ENCODE measurements at places on chromosomes 2 and 18. TPM values are rescaled to one million over a fixed set of nuclear protein-coding genes. Genes with fewer than 3 reads are reported as not detected.

DNA sequence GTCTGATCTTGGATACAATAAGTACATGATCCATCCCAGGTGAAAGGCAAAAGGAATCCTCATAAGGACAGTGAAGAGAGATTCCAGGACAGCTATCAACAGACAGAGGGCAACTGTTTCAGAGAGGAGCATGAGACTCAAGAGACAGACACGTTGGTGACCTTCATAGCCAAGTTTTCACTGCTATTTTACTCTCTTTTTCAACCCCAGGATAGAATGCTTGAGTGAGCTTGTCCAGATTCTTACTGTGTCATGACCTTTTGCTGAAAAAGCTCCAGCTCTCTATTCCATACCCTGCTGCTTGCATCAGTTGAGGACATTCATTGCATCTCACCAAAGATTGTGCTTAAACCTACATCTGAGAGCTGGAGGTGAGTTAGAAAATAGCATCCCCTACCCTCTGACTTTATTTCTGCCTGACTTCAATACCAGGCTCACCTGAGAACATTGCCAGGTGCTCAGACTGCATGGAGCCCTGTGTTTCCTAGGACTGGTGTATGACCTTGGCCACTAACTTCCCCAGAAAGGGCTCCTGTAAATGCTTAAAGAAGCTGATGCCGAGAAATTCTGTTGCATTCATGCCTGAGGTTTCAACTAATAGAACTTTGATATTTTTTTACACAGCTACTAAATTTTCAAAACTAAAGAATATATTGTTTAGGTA, 70.4 kb upstream of the TMEM17 start:
- H3K4me3 ChIP-seq = no peak overlapping the region
- no peak overlapping the region for H3K27ac ChIP-seq
- peaks cover 18% of the 10 kb centered on the region for H3K27me3 ChIP-seq
- DNase-seq = no peak

GRCh38 chr2:171056307-171056706, 104.4 kb downstream of the TLK1 start:
- peaks cover 48% of the 10 kb centered on the region for H3K36me3 ChIP-seq
- no peak for DNase-seq
- H3K27ac ChIP-seq = no peak overlapping the region
- H3K4me3 ChIP-seq = no peak overlapping the region
- no peaks in the 10 kb centered on the region for H3K27me3 ChIP-seq
- H3K4me1 ChIP-seq = no peaks in the 10 kb centered on the region

- no peak overlapping the region for H3K4me3 ChIP-seq
- no peaks in the 10 kb centered on the region for H3K36me3 ChIP-seq
- H3K27me3 ChIP-seq = no peaks in the 10 kb centered on the region
- H3K4me1 ChIP-seq = no peaks in the 10 kb centered on the region
Observed at GRCh38 chr2:30655211-30655610, 152.0 kb downstream of the CAPN13 start.

DNA sequence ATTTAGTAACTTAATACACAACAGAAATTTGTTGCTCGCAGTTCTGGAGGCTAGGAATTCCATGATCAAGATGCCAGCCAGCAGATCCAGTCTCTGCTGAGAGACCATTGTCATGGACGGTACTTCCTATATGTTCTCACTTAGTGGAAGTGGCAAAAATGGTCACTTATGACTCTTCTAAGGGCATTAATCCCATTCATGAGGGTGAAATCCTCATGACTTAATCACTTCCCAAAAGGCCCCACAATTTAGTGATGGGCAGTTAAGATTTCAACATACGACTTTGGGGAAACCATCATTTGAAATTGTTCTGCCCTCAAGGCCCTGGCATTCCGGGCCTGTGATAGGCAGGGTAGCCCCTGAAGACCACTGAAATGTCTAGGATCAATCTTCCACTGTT, 23.0 kb downstream of the BZW1 start:
- no peaks in the 10 kb centered on the region for H3K4me1 ChIP-seq
- no peak overlapping the region for H3K27ac ChIP-seq
- no peak for DNase-seq
- no peak overlapping the region for H3K4me3 ChIP-seq
- peaks cover 3% of the 10 kb centered on the region for H3K36me3 ChIP-seq

- no peak for DNase-seq
- no peaks in the 10 kb centered on the region for H3K4me1 ChIP-seq
- no peak overlapping the region for H3K27ac ChIP-seq
- no peaks in the 10 kb centered on the region for H3K27me3 ChIP-seq
- peaks cover 2% of the 10 kb centered on the region for H3K36me3 ChIP-seq
- H3K4me3 ChIP-seq = no peak overlapping the region
Observed at GRCh38 chr2:98039085-98039756, 43.5 kb upstream of the TMEM131 start.

DNA sequence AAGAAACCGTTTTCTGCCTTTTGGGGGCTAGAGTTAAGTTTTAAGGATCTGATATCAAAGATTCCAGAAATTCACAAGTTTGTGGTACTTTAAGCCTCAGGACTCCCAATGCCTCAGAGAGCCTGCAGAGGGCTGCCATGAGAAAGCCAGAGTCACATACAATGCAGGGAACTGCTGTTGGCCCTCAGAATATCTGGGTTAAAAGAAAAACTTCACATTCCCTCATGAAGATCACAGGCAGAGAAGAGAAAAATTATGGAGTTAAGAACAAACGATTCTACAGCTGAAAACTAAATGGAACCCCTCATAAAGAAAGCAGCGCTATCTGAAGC, 39.5 kb downstream of the HDAC4 start:
- peaks cover 10% of the 10 kb centered on the region for H3K36me3 ChIP-seq
- H3K27me3 ChIP-seq = no peaks in the 10 kb centered on the region
- H3K4me1 ChIP-seq = peaks cover 21% of the 10 kb centered on the region
- no peak overlapping the region for H3K27ac ChIP-seq
- DNase-seq = no peak

DNA sequence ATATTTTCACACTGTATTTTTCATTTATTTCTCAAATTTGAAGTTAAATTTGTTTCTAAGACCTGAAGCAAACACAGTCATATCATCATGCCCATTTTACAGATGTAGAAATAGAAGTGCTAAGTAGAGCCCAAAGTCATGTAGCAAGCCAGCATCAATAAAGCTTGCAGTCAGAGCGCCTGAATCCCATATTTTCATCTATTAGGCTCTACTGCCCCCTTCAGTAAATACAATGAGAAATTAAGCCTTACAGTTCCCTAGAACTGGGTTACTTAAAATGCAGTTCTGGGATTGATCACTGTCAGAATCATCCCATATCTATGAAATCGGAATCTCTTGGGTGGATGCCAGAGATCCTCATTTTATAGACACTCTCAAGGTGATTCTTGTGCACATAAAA, 419.9 kb downstream of the TGIF1 start:
- H3K36me3 ChIP-seq = no peaks in the 10 kb centered on the region
- H3K4me1 ChIP-seq = no peaks in the 10 kb centered on the region
- no peak overlapping the region for H3K27ac ChIP-seq
- H3K27me3 ChIP-seq = peaks cover 38% of the 10 kb centered on the region

Gene RGPD3
- total RNA-seq = 0.04 TPM

Data from activated naive CD8-positive, alpha-beta T cell treated with anti-CD3 and anti-CD28 coated beads for 36 hours (primary cell).